ENCODE measurements at places on chromosomes 12 and 14.

DNA sequence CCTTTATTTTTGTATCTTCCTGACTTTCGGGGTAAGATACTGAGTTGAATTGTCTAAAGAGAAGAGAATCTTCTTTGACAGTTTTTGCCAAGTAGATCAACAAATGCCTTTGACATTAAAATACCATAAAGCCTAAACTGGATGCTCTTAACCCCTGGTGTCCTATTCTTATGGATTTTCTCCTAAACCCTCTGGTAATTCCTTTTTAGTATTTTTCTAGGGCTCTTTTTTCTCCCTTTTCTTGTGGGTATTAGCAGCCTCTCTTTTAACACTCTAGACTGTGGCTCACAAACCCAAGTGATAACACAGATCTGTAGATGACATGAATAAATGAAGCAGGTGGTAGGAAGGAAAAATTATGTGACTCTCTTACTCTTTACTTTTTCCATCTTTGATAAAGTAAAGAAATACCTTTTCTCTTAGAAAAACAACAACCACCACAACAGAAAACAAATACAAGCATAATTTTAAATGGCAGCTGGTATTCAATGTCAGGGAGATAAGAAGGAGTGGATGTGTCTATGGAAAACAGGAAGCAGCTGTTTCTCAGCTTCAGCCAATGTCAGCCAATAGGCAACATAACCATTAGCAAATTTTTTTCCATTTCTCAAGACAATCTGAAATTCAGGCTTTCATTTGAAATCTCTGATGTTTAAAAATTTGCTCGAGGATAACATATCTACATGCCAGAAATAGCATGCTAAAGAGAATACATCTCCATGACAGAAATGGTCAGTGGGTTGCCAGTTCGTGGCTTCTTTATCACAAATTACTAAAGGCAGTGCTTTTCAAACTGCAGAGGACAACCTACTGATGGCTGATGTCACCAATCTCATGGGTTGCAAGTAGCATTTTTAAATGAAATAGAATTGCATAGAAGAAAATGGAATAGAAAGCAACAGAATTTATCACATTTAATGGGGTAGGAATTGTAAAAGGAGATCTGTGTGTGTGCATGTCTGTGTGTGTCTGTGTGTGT is 123.1 kb upstream of the KRR1 start:
- no peak for DNase-seq

DNA sequence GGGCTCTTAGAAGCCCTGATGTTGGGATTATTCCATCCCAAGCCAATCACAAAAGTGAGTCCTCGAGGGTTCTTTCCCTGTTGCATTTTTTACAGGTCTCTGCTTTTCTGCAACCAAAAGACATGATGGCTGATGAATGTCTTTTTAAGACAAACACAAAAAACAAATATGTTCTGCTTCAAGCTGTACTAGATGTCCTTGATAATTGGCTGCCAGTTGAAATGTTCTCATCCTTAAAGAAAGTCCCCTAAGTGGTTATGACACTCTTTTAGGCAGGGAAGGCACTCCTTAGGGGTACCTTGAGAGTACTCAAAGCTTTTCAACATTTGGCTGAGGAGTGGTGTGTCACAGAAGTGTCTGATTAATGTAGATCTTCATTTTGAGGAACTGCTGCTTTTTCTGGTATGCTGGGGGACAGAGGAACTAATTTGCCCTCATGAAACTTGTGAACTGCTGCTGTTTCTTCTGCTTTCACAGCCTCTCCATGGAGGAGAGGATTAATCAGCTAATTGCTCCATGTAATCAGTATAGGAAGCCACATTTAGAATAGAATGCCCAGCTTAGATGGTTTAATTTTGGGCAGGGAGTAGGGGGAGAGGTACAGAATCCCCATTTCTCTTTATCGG is 22.8 kb upstream of the IGF1 start:
- no peak for DNase-seq

DNA sequence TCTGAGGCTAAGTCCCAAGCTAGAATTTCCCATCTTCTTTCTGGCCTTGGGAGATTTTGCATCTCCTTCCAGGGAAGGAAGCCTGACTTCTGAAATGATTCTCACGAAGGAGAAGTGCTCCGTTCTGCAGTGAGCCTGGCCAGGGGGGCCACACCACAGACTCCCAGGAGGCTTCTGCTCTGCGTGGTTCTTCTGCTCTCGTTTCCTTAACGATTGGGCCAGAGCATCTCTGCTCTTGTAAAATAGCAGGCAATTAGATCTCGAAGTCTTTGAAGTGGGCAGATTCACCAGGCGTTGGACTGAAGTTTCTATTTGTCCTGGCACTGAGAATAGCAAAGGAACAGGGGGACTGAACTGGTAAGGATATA is 6.7 kb upstream of the BATF start:
- no peak for DNase-seq

- no peak for DNase-seq
Measured at GRCh38 chr14:97873291-97873690, 1076.1 kb downstream of the VRK1 start.

- peak; percentile 21 for DNase-seq
Measured at GRCh38 chr14:52272375-52272774, 4.9 kb downstream of the PTGDR start.

GRCh38 chr12:109921982-109922381 is 21.9 kb downstream of the TCHP start:
- no peak for DNase-seq

- no peak for DNase-seq
Measured at GRCh38 chr14:54778618-54779345, 123.8 kb downstream of the GCH1 start.

- DNase-seq = no peak
Measured at GRCh38 chr14:102315121-102315520, 4.4 kb upstream of the ZNF839 start.

- no peak for DNase-seq
Measured at GRCh38 chr12:52212701-52213563, 20.1 kb upstream of the KRT7 start.

DNA sequence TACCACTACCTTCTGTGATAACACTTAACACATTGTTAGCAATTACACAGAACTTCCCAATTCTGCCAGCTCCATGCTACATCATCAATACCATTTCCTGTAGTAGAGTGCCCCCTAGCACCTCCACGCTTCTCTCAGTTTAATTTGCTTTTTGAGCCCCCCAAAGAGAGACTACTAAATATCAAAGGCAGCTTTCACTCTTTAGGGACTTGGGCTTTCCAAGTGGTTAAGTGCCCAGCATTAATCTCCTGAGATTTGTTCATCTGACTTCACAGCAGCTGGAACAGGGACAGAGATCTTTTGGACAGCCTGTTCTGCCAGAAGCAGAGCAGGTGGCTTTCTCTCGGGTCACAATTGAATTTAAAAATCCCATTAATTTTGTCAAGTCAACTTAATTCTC is 954.9 kb downstream of the DIO2 start:
- DNase-seq = no peak

DNA sequence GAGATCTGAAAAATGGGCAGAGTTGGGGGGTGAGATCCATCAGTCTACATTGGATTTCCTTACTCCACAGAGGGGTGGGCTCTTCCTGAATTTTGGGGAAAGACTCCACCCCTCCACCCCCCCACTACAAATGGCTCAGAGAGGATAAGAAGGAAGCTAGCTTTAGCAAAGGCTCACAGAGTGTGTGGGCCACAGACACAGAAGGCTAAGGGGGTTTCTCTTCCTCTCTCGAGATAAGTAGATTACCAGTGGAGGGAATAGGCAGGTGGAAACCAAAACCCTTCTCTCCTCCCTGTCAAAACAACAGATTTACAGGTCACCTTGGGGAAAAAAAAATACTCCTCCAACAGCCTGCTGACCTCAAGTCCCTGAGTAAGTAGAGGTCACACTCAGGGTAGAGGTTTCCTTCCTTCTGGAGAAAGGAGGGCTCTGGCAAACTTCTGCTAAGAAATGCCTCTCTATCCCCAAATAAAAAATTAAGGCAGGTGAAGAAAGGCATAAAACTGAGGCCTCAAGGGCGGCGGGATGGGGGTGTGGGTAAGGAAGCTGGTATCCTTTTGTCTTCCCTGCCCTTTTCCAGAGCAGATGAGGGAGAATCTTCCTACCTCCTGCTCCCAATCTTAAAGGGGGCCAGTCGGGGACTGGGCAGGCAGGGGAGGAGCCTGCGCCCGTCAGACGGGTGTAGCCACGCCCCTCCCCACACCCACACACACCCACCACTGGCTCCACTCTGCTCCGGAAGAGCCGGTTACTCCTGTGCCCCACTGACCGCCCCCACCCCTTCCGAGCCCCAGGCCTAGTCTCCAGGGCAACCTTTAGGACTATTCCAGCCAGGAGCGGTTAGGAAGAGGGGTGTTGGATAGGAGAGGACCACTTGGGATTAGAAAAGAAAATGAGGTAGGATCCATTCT is 1.9 kb upstream of the BAZ2A start:
- DNase-seq = peak; percentile 66

DNA sequence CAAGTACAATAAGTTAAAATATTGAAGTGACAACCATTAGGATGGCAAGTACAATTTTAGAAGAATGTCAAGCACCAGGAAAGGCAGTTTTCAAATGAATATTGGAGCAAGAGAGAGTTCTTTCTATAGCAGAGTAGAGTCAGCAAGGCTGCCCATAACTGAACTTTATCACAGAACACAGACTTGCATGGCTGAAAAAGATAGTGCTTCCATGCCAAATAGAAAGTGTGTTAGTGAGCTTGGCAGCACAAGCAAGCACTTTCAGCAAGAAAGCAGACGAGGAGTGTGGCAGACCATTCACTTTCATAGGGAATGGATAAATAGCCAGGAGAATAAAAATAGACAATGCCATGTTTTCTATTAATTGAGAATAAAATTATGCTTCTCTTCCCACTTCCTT is 647.0 kb upstream of the MGAT4C start:
- no peak for DNase-seq

DNA sequence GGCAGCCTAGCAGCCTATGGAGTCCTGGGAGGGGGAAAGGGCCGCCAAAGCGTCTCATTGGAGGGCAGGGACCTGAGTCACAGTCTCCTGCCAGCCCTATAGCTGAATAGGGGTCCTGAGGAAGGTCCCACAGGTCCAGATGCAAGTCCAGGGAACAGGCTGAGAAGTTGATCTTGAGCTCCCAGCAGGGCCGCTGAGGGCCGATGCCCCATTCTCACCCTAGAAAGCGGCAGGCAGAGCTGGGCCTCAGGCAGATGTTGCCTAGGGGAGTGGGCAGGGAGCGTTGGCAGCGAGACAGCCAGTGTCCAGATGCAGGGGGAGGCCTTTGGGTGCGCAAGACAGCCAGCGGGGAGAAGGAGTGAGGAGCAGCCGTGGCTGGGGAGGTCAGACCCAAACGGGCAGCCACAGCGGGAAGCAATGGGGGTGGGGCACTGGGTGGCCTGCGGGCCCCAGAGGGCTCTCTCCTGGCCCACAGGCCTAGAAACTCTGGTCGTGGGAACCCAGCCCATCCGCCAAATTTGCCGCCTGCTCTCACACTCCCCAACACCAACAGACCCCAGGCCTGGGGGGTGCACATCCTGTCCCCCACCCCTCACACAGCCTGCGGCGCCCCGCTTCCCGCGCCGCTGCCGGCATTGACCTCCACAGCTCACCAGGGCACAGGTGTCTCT is 1.1 kb downstream of the HDAC7 start:
- DNase-seq = peak; percentile 64

DNA sequence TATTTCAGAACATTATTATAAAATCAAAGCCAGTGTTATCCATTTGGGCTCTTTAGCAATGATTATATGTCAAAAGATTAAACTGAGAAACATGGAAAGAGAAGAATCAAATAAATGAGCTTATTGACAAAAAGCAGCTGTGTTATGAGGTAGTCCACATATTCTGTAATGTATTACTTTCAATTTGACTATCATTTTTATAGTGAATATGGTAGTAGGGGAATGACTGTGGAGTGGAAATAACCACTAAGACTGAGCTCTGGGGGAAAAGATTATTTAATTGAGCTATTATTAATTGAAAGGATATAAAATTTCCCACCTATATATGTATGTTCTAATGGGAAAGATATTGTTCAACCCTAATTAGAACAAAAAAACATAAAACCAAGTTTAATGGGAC is 381.3 kb downstream of the TMTC2 start:
- DNase-seq = no peak

DNA sequence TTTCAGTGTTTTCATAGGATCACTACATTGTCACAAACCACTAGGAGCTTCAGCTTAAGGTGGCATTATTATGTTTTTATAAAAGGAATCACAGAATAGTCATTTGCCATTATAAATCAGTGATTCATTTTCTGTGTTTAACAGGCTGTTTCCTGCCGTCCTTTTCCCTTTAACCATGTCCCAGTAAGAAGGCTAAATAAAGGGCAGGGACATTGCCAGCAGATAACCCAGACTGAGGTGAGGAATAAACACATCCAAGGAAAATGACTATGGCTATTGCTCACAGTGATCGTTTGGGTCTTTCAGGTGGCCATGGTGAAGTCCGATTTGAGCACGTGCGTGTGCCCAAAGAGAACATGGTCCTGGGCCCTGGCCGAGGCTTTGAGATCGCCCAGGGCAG is 17.9 kb upstream of the ALDH2 start:
- no peak for DNase-seq

- DNase-seq = no peak
Measured at GRCh38 chr14:101291390-101291789, 269.9 kb upstream of the DIO3 start.

- peak; percentile 33 for DNase-seq
Measured at GRCh38 chr14:72594099-72594901, 299.6 kb downstream of the DPF3 start.

DNA sequence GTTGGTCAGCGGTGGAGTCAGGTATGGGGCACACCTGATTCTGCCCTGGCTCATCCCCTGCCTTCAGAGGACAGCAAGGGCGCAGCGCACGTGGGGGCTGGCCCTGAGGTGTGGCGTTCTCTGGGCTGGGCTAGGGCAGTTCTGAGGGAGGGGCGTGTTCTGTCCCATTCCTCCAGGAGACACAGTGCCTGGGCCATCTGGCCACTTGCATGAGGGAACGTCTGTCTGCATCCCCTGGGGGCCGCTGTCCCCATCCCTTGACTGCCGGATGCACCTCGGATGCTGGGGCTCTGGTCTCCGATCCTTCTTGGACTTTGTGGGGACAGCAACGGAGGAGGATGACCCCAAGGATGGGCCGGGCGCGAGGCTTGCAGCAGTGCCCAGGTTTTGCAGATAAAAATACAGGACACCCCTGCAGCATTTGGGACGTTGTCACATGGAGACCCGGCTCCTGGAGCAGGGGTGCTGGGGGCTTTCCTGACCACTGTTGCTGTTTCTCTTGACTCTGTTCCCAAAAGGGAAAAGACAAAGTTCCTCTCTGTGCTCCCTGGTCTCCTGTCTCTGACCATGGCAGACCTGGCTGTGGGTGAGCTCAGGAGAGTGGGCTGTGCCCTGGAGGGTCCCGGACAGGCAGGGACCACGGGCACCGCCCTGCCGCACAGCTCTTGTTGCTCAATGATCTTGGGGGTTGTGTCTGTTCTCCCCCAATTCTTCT is 6.9 kb downstream of the MTA1 start:
- DNase-seq = no peak

- DNase-seq = no peak
Measured at GRCh38 chr12:105775343-105775742, 363.4 kb downstream of the NUAK1 start.
